Esophagus squamous epithelium (tissue), 5 donors: ENCODE measurements at places on chromosomes 1 and 21. TPM values are rescaled to one million over a fixed set of nuclear protein-coding genes. Genes with fewer than 3 reads are reported as not detected.

GRCh38 chr1:35326246-35326866 lies 57.8 kb downstream of the ZMYM4 start:
- DNase-seq = no peak
- H3K36me3 ChIP-seq = no peaks in the 10 kb centered on the region
- no peaks in the 10 kb centered on the region for H3K4me1 ChIP-seq
- H3K27ac ChIP-seq = no peak overlapping the region

DNA sequence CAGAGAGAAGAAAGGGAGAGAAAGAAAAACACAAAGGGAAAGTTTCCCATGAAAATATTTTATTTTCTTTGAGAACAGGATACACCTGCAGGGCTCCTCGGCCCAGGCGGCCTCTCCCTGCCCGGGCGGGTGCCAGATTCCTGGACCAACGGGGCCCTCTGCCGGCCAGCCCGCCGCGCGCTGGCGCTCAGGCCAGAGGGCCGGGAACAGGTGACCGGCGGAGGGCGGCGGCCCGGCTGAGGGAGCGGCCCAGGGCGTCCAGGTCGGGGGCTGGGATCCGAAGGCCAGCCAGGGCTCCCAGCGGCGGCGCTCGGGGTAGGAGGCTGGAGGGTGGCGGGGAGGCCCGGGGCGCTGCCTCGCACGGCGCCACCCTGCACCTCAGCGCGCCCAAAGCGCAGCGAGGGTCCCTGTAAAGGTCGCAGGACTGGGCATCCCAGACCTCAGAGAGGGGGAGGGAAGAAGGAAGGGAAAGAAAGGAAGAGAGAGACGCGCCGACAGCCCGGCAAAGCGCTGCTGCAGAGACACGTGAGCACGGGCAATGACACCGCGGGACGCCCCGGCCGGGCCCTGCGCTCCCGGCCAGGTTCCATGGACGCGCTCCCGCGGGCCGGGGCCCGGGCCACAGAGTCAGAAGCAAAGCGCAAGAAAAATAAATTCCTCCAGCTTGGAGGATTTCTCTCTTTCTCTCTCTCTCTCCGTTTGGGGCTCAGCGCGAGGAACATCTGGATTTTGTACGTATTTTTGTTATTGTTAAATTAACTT lies 927 bp downstream of the WNT9A start:
- DNase-seq = no peak
- H3K4me1 ChIP-seq = peaks cover 33% of the 10 kb centered on the region
- H3K4me3 ChIP-seq = peak overlapping the region; percentile 79
- no peaks in the 10 kb centered on the region for H3K36me3 ChIP-seq

DNA sequence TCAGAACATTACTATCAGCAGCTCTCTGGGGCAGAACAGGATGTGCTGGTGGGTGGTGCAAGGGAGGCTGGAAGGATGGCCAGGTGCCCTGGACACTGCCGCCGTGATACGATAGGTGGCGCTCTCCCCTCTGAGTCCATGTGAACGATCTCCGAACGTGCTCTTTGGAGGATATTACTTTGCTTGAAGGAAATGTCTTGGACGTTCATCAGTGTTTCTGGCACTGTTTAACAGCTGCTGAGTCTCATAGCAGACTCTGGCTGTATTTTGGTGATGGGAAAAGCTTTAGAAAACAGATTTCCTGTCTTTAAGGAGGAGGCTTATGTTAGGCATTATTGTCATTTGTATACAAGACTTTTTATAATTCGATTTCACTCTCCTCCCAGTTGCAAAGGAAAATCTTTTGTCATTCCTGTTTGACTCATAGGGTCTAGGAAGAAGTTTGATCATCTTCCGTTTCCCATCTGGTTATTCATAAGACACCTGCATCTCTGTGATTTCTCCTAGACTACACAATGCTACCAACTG lies 386.2 kb upstream of the ADGRL2 start:
- DNase-seq = no peak
- no peaks in the 10 kb centered on the region for H3K27me3 ChIP-seq
- no peak overlapping the region for H3K27ac ChIP-seq
- H3K36me3 ChIP-seq = no peaks in the 10 kb centered on the region
- peaks cover 5% of the 10 kb centered on the region for H3K4me1 ChIP-seq

GRCh38 chr1:210440081-210440480 lies 111.4 kb downstream of the HHAT start:
- DNase-seq = no peak
- no peaks in the 10 kb centered on the region for H3K36me3 ChIP-seq
- H3K4me1 ChIP-seq = no peaks in the 10 kb centered on the region
- no peak overlapping the region for H3K27ac ChIP-seq

The HPCA gene
- not detected for total RNA-seq
